ENCODE measurements at places on chromosomes 6 and 20. TPM values are rescaled to one million over a fixed set of nuclear protein-coding genes. Genes with fewer than 3 reads are reported as not detected.

OPN5 gene
- total RNA-seq, result not detected

DNA sequence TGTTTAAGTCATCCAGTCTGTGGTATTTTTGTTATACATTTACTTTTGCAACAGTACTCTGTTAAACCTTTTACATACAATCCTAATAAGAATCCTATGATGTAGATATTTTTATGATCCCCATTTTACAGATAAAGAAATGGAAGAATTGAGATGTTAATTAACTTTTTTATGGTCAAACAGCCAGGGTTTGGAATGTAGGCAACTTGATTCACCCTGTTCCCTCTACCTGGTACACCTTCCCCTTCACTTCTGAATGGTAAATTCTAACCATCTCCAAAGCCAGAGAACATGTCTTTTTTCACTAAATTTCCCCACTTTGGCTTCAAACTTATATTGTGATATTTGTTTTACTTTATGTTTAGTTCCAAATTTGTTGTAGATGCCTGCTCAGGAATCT, 300.1 kb downstream of the PHF3 start:
- no peak for DNase-seq

GSTA3 gene
- not detected for total RNA-seq

- DNase-seq, result no peak
Measured at GRCh38 chr6:1437553-1438406, 48.4 kb downstream of the FOXF2 start.

RUNX2 gene
- 8.2 TPM for total RNA-seq

GRCh38 chr6:138018297-138018696, 88.9 kb downstream of the PERP start:
- no peak for DNase-seq

MAP7 gene
- 0.52 TPM for total RNA-seq

- no peak for DNase-seq
Measured at GRCh38 chr6:13277231-13277630, 51.1 kb downstream of the TBC1D7 start.

- DNase-seq, result no peak
Measured at GRCh38 chr6:113461153-113461932, 395.8 kb upstream of the MARCKS start.

DNA sequence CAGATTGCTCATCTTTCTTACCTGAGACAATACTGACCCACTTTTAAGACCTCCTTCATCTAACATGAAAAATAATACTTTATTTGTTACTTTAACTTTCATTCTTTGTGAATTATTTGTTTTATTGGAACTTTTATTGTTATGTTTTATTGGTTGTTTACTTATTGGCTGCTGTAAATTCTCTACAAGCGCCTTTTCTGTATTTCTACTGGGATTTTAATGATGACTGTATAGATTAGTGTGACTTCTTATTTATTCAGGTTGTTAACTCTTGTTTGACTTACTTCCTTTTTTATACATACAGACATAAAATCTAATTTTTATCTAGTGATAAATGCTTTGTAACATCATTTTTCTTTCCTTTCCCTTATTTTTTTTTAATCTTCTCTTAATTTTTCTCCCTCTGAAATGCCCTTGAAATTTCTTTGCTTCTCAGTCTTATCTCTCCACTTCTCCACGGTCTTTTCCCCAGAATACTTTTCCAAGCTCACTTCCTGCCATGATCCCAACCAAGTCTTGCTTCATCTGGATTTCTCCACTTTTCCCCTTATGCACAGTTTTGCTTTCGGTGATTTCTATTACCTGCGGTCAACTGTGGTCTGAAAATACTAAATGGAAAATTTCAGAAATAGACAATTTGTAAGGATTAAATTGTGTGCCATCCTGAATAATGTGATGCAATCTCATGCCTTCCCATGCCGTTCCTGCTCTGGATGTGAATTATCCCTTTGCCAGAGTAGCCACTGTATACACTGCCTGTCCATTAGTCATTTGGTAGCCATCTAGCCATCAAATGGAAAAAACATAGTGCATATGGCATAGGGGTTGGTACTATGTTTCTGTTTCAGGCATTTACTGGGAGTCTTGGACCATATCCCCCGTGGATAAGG, 265.9 kb downstream of the PRL start:
- no peak for DNase-seq

DNA sequence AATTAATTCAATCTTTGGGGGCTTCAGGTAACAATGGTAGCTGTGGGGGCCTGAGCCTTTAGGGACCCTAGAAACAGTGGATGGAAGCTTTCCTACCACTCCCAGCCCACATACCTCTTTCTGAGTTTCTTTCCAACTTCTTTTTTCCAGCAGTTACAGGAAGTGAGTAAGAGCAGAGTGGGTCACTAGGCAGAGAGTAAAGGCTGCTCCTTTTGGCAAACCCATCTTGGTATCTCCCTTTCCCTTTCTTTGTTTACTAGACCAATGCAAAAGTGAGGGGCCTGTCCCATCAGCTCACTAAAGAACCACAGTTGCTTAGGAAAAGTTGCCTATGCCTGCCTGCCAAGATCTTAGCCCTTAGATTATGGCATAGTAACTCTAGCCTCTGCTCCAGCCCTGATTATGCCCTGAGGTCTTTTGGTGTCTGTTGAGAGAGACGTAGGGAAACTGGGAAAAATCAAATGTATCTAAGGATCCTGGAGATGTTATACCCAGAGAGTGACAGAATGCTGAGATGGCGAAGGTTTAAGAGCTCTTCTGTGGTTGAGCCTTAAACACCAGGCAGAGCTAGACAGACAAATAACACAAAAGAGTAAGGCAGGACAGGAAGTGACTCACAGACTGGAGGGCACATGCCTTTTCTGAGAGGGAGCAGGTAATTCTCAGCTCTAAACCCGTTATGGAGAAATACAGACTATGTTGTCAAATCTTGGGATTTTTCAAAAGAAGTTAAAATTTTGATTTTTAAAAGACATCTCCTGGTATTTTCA, 31.3 kb downstream of the TRMT6 start:
- peak; percentile 16 for DNase-seq

GRCh38 chr6:138078491-138078890, 28.7 kb downstream of the PERP start:
- no peak for DNase-seq

Data from myocyte (in vitro differentiated cells).